EL (cell line): ENCODE measurements at places on chromosomes 7 and 10.

DNA sequence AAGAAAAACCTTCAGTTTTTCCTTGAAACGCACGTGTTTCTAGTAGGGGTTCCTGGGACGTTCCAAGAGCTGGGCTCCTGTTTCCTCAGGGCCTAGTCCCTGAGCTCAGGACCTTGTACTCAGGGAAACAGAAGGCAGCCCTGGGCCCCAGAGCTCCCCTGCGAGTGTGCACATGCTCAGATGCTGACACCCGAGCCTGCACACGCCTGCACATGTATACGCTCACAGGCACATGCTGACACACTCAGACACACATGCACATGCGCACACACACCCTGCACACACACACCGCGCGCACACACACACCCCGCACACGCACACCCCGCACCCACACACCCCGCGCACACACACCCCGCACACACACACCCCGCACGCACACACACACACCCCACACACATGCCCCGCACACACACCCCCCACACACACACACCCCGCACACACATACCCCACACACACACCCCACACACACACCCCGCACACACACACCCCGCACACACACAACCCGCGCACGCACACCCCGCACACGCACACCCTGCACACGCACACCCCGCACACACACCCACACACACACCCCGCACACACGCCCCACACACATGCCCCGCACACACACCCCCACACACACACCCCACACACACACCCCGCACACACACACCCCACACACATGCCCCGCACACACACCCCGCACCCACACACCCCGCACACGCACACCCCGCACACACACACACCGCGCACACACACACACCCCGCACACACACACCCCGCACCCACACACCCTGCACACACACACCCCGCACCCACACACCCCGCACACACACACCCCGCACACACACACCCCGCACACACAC, 52.2 kb downstream of the CALML3 start:
- no peak for DNase-seq

- no peak for DNase-seq
These were observed 267.5 kb downstream of the GATA3 start for GRCh38 chr10:8321990-8322389.

GRCh38 chr10:22704471-22704911, 9.9 kb downstream of the PIP4K2A start:
- DNase-seq = no peak

GRCh38 chr7:66043681-66044497, 31.7 kb upstream of the ASL start:
- peak; percentile 23 for DNase-seq

GRCh38 chr10:69383558-69383957, 33.2 kb downstream of the TACR2 start:
- DNase-seq = peak; percentile 81

- DNase-seq = peak; percentile 73
These were observed 149.8 kb downstream of the AKR1D1 start for GRCh38 chr7:138226001-138226476.

- DNase-seq = no peak
These were observed 24.8 kb downstream of the FGFBP3 start for GRCh38 chr10:91884536-91884935.

DNA sequence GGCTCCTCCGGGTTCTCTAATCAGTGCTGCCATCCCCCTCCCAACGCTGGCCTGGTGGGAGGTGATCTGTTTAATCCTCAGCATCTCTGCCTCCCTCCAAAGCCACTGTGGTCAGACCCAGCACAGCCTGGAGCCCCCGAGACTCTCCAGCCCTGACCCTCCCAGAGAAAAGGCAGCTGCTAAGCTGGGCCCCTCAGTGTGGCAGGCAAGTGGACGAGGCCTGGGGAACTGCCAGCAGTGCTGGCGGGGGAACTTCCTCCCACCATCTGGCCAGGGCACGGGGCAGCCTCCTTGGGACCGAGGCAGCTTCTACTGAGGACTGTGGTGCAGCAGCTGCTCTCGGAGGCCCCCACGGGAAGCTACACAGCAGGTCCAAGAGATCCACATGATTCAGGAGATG, 51.1 kb downstream of the DPYSL4 start:
- DNase-seq = no peak

DNA sequence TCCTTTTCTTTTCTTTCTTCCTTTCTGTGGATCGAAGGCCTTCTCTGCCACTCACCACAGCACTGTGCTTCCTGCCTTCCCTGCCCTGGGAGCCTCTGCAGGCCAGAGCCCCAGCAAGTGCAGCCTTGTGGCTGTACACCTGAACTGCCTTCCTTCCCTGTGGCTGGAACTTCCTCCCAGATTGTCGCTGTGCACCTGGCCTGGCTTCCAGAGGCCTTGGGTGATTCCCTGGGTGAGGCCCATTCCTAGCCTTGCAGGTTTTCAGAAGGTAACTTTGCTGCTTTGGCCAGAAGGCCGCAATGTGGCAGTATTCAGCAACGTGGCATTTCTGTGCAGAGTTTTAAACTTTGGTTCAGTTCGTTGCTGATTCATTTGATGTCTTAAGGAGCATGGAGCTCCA, 50.1 kb upstream of the RASGEF1A start:
- DNase-seq = no peak

DNA sequence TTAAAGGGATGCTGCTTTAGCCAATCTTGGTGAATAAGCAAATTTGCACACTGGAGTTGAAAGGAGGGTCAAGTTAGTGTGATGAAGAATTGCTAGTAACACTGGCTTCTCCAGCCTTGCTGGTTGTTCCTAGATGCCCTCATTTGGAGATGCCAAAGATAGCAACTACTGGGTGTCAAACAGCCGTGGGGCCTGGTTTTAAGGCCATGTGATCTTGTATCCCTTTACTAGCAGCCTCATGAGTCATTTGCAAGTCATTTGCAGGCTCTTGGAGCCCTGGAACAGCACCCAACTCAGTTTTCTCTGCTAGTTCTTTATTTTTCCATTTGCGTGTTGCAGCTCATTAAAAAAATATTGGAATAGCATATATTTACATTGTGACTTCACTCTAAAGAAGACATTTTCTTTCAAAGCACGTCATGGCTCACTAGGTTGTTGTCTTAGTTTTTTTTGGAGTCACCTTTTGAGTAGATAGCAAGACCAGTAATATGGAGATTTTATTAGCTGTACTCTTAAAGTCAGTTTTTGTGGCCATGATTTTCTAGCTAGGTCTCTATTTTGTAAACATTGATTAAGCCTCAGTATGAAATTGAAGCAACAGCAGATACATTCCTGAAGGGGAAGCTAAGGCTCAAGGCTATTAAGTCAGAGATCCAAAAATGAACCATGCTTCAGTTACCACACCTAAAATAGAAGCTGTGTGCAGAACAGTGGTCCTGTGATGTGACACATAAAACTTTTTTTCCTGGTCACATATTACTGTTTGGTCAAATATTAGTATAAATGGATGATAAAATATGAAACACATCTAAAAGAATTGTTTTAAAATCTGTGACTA, 1.3 kb downstream of the LSMEM1 start:
- DNase-seq = peak; percentile 93

DNA sequence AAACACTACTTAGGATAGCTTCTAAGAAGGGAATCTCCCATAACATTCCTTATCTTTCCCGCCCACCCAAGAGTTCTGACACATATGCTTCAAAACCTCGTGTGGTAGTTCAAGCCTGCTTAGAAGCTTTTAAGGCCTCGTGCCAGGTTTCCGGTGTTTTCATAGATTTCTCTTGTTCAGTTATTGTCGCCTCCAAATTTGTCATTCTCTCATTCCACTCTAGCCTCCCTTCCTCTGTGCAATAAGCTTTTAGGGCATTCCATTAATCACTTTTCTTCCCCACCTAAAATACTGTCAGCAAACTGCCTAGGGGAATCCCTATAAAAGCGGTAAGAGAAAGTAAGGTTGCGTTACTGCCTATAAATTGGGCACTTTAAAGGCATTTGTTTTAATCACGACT, 718 bp upstream of the BPGM start:
- DNase-seq = peak; percentile 55

DNA sequence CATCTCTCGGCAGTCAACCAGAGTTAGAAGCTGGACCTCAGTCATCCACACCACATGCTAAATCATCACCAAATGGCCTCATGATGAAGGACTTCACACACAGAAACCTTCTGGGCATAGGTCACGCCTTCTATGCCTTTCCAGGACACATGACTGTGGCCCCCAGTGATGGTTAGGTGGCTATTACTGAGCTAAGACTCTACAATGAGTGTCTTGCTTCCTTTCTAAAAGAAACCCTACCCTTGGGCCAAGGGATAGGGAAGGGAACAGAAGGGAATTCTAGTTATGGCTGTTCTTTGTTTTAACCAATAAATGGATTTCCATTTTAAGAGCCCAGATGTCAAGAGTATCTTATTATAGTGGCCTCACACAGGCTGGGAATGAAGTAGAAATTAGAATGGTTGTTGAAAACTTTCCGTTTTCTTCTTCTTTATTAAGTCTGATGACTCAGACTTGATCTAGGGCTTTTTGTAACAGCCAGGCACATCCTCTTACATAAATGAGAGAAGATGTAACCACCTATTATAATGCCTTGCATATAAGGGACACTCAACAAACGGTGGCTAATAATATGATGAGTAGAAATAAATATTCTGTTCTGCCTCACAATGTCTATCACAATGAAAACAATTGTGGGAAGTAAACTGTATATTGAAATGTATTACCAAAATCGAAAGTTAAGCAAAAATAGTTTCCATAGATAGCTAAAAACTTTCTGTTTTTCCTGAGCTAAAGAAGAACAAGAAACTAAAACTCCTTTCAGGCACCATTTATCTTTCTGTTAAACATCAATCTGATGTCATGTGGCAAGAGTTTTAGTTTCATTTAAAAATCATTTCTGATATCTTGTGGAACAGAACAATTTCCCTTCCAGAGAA, 62.5 kb upstream of the TOMM7 start:
- DNase-seq = no peak

DNA sequence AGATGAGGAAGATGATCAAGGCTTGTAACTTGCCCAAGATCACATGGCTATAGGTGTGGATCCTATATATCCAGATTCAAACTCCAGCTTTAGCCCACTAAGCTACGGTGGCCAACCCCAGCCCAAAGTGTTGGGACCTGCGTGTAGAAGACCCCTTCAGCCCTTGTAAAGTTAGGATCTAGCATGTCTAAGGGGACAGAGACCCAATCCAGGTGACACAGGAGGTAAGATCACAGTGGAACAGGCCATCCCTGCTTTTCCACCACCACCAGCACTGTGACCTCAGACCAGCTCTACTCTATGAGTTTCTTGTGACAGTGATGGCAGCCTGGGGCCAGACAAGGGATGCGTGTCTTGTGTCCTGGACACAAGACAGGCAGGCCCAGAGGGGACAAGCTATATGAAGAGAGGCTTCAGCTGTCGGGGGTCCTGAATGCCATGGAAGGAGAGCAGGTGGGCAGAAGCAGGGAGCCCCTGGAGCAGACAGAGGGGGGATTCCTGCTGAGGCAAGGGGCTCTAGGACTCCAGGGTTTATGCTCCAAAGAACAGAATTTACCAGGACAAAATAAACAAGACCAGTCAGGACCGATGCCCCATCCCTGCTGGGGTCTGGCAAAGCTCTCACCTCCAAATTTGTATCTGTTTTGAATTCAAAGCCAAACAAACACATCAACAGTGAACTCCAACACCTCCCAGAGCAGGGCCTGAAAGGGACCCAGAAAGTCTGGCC, 10.4 kb downstream of the GPRIN2 start:
- DNase-seq = no peak

DNA sequence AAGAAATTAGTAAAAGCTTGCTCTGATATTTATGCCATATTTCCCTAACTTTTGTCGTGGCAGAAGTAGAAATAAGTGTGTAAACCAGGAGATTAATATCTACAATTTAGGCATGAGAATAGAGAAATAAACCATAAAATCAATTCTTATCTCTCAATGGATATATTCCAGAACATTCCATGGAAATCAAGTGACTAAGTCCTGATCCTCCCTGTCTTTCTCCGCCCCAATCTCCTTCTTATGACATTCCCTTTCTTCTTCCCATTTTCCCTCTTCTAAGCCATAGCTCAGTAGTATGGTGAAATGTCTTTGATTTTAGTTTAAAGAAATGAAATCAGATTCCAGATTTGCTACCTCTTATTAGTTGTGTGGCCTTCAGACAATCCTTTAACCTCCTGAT, 88.8 kb downstream of the TBXAS1 start:
- DNase-seq = no peak

DNA sequence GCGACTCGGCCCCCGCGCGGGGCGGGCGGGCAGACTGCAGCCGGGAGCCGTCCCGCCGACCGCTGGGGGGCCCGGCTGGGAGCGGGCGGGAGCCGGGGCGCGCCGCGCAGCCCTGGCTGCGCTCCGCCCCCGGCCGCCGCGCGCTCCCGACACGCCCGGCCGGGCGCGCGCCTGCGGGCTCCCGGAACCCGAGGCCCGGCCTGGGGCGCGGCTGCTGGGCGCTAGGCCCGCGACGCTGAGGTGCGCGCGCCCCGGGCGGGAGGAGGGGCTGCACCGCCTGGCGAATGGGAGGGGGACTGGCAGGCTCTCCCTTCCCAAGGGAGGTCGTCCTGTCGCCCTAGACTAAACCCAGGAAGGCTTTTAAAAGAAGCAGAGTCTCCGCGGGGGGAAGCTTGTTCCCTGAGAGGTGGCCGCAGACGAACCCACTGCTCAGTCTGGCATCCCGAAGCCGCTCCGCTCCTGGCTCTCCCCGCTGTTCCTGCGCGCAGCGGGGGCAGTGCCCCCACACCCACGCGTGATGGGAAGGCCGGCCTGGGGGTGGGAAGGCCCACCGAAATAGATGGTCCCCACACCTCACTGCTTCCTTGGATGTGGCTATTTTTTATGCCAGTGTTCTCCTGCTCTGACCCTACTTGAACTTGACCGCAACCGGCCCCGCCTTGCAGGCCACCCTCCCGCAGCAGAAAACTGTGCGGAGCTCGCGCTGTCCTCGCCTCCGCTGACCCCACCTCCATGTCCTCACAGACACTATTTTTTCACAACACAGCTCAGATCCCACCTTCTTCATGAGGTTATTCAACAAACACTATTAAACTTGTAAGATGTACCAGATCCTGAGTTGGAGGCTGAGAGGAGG, at the start of gene VOPP1:
TSS of gene VOPP1 (minus strand) at position 125 of the 856 bp plus-strand sequence. CDS start 178 bp downstream, outside the sequence.
- DNase-seq = peak; percentile 77

DNA sequence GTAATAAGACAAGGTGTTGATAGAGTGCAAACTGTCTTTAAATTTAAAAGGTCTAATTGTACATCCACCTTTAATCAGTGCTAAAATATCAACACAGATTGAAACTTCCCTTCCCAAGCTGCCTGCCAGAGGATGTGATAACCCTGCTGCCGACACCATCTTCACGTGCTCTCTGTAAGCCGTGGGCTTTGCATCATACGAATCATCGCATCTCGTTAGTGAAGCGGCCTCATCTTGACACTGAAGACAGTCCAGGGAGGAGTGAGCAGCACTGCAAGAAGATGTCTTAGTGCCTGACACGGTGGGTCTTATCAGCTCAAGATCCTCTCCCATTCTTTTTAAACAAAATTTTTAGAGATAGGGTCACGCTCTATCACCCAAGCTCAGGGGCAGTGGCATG, 518.8 kb downstream of the PTPRN2 start:
- DNase-seq = no peak

DNA sequence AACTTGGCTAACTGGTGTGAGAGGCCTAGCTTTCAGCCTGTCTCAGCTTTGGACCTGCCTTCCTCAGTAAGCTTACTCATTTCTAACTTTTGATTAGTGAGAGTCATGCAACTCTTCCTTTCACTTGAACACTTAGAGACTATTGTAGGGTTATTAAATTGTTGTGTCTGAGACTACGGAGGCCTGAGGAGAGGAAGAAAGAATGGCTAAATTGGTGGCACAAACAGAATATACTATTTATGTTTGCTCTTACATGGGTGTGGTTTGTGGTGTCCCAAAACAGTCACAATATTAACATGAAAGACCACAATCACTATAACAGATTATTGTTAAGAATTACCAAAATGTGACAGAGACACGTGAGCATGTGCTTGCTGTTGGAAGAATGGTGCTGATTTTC, 82.1 kb downstream of the TRIM24 start:
- no peak for DNase-seq
